Progenitor cell of endocrine pancreas (in vitro differentiated cells): ENCODE measurements at places on chromosomes 5 and 9. TPM values are rescaled to one million over a fixed set of nuclear protein-coding genes. Genes with fewer than 3 reads are reported as not detected.
A peak's percentile ranks its signal among the peaks of the same experiment; 100 is the strongest.

- H3K4me1 ChIP-seq, result no peaks in the 10 kb centered on the region
- H3K4me3 ChIP-seq, result no peak overlapping the region
- no peak for DNase-seq
- peaks cover 82% of the 10 kb centered on the region for H3K27me3 ChIP-seq
These were observed 15.0 kb downstream of the TLX3 start for GRCh38 chr5:171323806-171324632.

The PCDHB16 gene
- 11.9 and 14.3 TPM in 2 replicates for total RNA-seq

GRCh38 chr5:169805937-169806700, 169.0 kb downstream of the DOCK2 start:
- H3K27me3 ChIP-seq, result peaks cover 71% of the 10 kb centered on the region
- no peaks in the 10 kb centered on the region for H3K36me3 ChIP-seq
- DNase-seq, result no peak
- peaks cover 7% of the 10 kb centered on the region for H3K4me1 ChIP-seq
- no peak overlapping the region for H3K27ac ChIP-seq

- H3K4me1 ChIP-seq, result no peaks in the 10 kb centered on the region
- no peak overlapping the region for H3K4me3 ChIP-seq
- no peaks in the 10 kb centered on the region for H3K36me3 ChIP-seq
- DNase-seq, result no peak
- no peak overlapping the region for H3K27ac ChIP-seq
These were observed 406.4 kb upstream of the CLINT1 start for GRCh38 chr5:158265346-158265745.

The CCDC192 gene
- total RNA-seq, result 0.60 TPM in 1 of 2 replicates, not detected in the other

DNA sequence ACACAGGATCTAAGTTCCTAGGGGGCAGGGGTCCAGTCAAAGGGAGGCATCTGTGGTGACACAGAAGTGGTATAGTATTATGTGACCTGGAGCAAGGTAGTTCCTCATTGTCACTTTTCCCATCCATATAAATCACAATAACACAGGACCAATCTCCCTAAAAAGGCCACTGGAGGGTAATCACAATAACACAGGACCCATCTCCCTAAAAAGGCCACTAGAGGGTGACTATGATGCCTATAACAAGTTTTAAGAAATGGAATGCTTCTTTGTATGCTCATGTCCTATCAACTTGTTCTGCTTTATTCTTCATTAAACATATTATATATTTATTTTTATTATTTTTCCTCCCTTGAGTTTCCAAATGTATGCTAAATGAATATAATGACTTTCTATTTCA, 254.6 kb downstream of the ASTN2 start:
- no peak overlapping the region for H3K27ac ChIP-seq
- no peak overlapping the region for H3K4me3 ChIP-seq
- H3K27me3 ChIP-seq, result no peaks in the 10 kb centered on the region

- H3K27me3 ChIP-seq, result no peaks in the 10 kb centered on the region
- peak overlapping the region; percentile 6 for H3K27ac ChIP-seq
- no peak for DNase-seq
- peaks cover 30% of the 10 kb centered on the region for H3K36me3 ChIP-seq
These were observed 138.7 kb downstream of the RAPGEF6 start for GRCh38 chr5:131496400-131496713.
